ENCODE measurements at places on chromosomes 3 and 15. TPM values are rescaled to one million over a fixed set of nuclear protein-coding genes. Genes with fewer than 3 reads are reported as not detected.

GRCh38 chr3:43606284-43606683 lies 15.5 kb downstream of the ANO10 start:
- H3K27me3 ChIP-seq: no peaks in the 10 kb centered on the region
- no peak overlapping the region for H3K27ac ChIP-seq
- DNase-seq: no peak
- H3K4me1 ChIP-seq: peaks cover 21% of the 10 kb centered on the region

GRCh38 chr15:31457631-31458526 lies 131.2 kb downstream of the KLF13 start:
- H3K4me3 ChIP-seq: no peak overlapping the region
- H3K27me3 ChIP-seq: no peaks in the 10 kb centered on the region
- DNase-seq: no peak
- no peaks in the 10 kb centered on the region for H3K36me3 ChIP-seq
- no peaks in the 10 kb centered on the region for H3K4me1 ChIP-seq

DNA sequence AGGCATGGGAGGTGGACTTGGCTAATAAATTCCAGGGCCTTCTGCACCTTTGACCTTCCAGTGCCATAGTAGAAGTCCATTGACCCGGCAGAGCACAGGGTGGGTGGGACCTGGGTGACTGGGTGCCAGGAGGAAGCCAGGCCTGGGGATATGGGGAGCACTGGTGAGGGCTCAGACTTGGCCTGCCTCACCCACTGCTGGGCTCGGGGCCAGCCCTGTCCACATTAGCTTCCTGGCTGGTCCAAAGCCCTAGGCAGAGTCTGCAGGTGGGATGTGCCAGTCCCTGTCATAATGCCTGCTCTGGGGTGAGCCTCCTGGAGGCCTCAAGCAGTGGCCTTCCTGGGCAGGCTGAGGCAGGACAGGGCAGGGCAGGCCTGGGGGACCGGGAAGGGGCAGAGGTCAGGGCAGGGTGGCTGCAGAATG lies 38.1 kb upstream of the CHRNB4 start:
- H3K4me3 ChIP-seq: no peak overlapping the region
- no peaks in the 10 kb centered on the region for H3K27me3 ChIP-seq
- no peak overlapping the region for H3K27ac ChIP-seq
- H3K4me1 ChIP-seq: peaks cover 26% of the 10 kb centered on the region
- DNase-seq: no peak

The PROS1 gene
- 0.85 TPM for polyA plus RNA-seq

The KY gene
- 0.09 TPM for polyA plus RNA-seq

The DUOXA2 gene
- not detected for polyA plus RNA-seq
